ENCODE measurements at places on chromosomes 3 and 15.

- no peak for DNase-seq
These were observed 1264.4 kb downstream of the SI start for GRCh38 chr3:163813935-163814334.

DNA sequence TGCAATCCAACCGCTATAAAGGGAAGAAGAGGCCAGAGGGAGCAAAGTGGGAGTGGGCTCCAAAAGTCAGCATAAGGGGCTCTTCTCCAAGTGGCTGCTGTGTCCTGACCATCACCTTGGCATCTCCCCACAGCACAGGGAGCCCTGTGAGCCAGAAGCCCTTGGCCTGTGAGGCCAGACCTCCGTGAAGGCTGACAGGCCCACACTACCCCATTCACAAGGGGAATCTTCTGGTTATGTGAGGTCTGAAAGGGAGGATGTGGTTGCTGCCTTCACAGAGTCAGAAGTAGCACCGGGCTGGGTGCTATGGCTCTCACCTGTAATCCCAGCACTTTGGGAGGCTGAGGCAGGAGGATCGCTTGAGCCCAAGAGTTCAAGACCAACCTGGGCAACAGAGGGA is 2.6 kb upstream of the ULK3 start:
- no peak for DNase-seq

DNA sequence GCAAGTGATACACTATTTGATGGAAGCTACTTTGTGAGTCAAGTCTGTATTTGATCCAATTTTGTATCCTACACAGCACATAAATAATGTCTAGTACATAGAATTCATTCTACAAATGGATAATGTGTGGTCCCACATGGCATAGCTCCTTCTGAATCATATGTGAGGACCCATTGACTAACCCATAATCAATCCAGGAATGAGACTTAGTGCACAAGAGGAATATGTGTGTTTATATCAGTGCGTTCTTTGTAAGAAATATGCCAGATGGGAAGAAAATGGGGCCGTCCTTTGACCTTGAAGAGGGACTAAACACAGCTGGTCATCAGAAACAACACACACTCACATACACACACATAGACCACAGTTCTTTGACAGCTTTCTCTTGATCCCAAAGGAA is 282.7 kb upstream of the SEMA6D start:
- no peak for DNase-seq

- no peak for DNase-seq
These were observed 270.8 kb downstream of the OPA1 start for GRCh38 chr3:193863657-193864357.

- no peak for DNase-seq
These were observed 150.4 kb upstream of the SATB1 start for GRCh38 chr3:18575573-18575972.

- peak; percentile 39 for DNase-seq
These were observed 440.7 kb downstream of the MAGI1 start for GRCh38 chr3:65597952-65598413.

- no peak for DNase-seq
These were observed 341.8 kb upstream of the TBL1XR1 start for GRCh38 chr3:177538750-177539730.

DNA sequence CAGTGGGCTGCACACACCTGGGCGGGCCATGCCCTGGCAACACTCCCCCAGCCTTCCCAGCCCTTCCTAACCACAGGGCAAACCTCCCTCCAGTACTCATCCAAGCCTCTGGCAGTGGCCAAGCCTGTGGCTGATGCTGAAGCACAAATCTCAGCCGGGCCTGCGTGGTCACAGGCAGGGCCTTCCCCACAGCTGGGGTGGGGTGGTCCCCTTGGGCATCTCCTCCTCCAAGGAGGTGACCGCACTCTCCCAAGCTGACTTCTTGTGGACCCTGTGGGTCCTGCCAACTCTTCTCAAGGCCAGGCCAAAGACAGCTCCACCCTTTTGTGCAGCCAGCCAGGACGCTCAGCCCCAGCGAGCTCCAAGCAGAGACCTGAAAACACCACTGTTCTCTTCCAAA is 21.4 kb downstream of the GRAMD2A start:
- DNase-seq: peak; percentile 59

- DNase-seq: no peak
These were observed 343.3 kb downstream of the GRM7 start for GRCh38 chr3:7203969-7204847.

DNA sequence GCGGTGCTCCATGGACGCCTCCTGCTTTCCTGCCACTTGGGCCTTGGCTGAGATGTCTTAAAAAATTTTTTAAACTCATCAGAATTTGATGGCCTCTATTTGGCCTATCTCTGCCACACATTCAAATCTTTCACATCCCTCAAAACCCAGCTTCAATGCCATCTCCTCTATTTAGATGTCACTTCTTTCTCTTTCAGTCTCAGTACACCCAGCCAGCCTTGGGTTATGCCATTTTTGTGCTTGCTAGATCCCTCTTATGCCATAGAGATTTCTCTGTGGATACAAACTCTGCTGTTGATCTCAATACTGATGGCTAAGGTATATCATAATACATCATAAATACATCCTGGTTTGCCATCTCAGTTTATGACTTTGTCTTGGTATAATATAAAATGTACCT is 222.3 kb upstream of the TPRG1 start:
- no peak for DNase-seq

DNA sequence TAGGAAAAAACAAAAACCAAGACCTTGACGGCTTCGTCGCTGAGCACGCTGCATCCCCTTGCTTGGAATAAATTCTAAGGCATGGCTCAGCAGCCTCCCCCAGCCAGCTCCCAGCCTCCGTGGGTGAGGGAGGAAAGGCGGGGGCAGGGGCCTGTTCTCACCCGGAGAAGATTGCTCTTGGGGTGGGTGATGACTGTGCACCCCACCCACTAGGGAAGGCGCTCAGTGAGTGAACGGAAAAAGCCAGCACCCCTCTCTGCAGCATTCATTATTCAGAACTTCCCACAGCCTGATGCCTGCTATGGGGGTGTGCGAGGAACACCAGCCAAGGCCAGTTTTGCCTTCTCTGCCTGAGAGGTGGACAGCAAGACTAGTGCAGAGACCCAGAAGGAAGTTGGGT is 19.3 kb upstream of the NTRK3 start:
- DNase-seq: peak; percentile 38

- no peak for DNase-seq
These were observed 64.6 kb downstream of the ZIC4 start for GRCh38 chr3:147341727-147342126.

- DNase-seq: no peak
These were observed 423.0 kb downstream of the ZBBX start for GRCh38 chr3:166957121-166957520.

GRCh38 chr3:37456270-37456708 is 281.9 kb upstream of the LRRFIP2 start:
- peak; percentile 48 for DNase-seq

GRCh38 chr15:84862214-84862975 is 22.1 kb upstream of the SLC28A1 start:
- DNase-seq: no peak

GRCh38 chr3:194134231-194134756 is 1.7 kb upstream of the HES1 start:
- no peak for DNase-seq

DNA sequence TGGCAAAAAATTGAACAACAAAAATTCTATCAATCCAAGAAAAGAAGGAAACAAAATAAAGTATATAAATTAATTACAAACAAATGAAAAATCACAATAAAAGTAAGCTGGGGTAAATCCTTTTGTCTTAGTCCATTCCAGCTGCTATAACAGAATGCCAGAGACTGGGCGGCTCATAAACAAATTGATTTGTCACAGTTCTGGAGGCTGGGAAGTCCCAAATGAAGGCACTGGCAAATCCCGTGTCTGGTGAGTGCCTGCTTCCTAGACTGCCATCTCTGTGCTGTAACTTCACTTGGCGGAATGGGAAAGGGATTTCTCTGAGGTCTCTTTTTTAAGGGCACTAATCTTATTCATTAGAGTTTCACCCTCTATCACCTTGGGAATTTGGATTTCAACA is 53.6 kb upstream of the RPL35A start:
- DNase-seq: no peak

GRCh38 chr15:75109021-75109735 is 85.8 kb downstream of the PPCDC start:
- DNase-seq: no peak

DNA sequence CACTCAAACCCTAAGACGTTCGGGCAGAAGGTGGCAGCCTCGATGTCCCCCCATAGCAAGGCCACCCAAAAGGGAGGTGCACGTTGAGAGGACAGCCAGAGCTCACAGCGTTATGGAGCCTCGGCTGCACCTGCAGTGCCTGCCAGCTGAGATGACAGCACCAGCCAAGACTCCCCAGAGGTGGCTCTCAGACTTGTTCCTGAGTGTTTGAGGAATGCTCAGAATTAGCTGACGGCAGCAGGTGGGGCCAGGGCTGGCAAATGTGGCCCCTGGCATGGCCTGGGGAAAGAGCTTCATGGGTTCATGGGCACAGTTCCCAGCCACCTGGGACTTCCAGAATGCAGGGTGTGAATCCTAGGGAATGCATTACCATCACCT is 177.8 kb downstream of the KLF13 start:
- no peak for DNase-seq

DNA sequence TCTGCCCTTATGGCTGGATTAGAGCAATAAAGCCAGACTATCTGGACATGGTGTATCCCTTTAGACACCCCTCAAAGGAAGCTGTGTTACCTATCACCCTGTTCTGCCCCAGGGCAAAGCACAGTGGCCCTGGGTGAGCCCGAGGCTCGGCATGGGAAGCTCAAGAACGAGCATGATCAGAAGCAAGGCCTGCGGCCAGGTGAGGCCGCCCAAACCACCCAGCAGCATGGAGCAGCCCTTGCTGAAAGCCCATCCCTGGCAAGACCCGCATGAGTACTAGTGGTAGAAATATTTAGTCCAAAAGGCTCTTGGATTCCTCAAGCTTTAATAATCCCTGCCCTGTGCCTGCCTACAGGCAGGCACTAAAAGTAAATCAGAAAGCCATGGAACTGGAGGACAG is 261.1 kb downstream of the MEX3B start:
- no peak for DNase-seq

DNA sequence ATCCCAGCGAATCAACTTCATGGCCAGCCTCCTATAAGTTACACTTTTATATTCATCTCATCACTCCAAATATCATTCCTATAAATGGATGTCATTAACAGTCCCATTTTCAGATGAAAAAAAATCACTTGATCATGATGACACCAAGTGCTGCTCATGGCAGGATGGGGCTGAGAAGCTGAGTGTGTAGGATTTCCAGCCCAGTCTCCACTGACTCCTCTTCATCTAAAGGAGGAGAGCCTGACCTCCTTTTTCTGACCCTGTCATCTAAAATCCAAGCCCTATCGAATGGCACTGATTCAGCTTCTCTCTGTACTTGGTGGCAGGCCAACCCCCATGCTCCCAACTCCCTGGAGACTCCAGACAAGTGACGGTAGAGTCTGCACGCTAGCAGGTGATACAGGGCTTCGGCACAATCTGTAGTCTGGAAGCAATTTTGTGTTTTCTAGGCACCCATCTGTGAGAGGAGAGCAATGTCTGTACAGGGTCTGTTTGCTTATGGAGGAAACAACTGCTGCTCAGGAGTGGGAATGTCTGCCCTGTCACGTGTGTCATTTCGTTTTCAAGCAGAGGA is 103.2 kb downstream of the EPHB1 start:
- DNase-seq: no peak

DNA sequence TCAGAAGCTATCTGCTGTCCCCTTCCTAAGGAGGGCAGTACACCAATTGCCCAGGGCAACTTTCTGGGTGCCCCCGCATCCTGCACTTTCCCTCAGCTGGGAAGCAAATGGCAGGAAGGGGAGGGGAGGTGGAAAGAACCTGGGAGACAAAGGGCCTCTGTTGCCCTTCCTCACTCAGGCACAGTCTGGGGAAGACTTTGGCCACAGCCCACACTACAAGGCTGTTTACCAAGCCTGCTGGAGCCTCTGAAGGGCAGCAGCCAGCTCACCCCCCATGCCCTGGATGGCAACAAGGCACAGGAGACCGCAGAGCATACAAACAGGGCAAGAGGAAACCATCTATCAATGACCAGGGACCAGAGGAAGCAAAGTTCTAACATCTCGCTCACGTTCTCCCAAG is 42.4 kb downstream of the ARRDC4 start:
- peak; percentile 50 for DNase-seq

- DNase-seq: no peak
These were observed 113.5 kb upstream of the BHLHE40 start for GRCh38 chr3:4865714-4866113.

GRCh38 chr15:58472221-58472620 is 40.4 kb downstream of the LIPC start:
- DNase-seq: no peak

DNA sequence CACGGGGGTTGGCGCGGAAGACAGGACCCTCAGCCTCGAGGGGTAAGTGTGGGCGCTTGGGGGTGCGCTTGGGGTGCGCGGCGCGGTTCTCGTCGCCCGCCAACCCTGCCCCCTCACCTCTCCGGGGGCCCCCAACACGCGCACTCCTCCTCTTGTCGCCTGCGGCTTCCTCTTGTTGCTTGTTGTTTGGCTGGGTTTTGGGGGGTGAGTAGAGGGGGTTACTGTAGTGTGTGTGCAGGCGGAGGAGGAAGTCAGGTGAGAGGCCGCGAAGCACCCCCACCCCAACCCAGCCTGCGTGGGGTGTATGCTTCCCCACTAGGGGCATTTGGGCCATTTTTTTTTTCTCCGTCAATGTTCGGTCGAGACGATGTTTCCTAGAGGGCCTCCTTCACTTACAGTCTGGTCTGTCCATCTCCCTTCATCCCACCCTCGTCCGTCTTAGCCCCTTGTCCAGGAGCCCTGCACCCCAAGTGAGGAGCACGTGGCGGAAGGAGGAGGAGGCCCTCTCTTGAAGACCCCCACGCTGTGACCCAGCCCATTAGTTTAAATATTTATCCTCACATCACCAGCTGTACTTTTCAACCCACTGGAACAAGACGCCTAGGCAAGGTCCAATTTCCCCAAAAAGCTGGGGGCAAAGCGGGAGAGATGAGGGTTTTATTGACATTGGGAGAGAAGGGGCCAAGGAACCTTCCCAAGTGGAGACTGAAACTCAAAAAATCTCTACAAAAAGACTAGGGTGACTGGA is 20.4 kb upstream of the SATB1 start:
- DNase-seq: peak; percentile 20

GRCh38 chr3:58724336-58724735 is 57.8 kb upstream of the FAM3D start:
- DNase-seq: no peak

- DNase-seq: no peak
These were observed 52.2 kb downstream of the DNASE1L3 start for GRCh38 chr3:58158442-58159153.

- no peak for DNase-seq
These were observed 60.7 kb downstream of the UBE2E2 start for GRCh38 chr3:23263796-23264195.

All from Ammon's horn (tissue), 1 donor.